NCI-H2081 (cell line): ENCODE measurements at places on chromosomes 12 and 14.
A peak's percentile ranks its signal among the peaks of the same experiment; 100 is the strongest.

DNA sequence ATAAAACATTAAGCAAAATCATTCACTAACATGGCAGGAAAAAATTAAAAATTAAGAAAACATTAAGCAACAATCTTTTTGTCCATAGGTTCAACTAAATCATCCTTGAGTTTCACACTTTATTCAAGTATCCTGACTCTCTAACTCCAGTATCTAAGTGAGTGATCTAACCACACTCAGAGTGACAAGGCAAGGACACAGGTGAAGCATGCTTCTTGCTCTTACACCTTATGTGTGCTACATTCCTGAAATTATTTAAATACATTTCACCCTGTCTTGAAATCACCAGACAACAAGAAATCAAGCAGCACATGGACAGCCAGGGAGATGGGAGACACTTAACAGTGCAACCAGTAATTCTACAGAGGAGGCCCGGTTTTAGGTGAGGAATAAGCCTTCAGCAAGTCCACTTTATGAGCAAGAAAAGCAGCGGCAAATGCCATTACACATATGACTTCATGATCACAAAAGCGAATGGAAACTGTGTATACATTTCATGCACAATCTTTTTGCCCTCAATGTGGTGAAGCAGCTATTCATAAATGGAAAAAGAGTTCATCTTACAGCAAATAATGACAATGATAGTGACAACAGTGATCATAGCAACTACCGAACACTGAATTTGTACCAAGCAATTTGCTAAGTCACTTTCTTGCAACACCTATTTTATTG lies 37.4 kb downstream of the PHLDA1 start:
- DNase-seq = no peak

GRCh38 chr12:33721561-33721960 lies 281.9 kb upstream of the SYT10 start:
- no peak for DNase-seq

GRCh38 chr14:88590173-88590572 lies 27.3 kb downstream of the ZC3H14 start:
- no peak for DNase-seq

GRCh38 chr12:107654873-107655272 lies 30.7 kb upstream of the PWP1 start:
- no peak for DNase-seq

DNA sequence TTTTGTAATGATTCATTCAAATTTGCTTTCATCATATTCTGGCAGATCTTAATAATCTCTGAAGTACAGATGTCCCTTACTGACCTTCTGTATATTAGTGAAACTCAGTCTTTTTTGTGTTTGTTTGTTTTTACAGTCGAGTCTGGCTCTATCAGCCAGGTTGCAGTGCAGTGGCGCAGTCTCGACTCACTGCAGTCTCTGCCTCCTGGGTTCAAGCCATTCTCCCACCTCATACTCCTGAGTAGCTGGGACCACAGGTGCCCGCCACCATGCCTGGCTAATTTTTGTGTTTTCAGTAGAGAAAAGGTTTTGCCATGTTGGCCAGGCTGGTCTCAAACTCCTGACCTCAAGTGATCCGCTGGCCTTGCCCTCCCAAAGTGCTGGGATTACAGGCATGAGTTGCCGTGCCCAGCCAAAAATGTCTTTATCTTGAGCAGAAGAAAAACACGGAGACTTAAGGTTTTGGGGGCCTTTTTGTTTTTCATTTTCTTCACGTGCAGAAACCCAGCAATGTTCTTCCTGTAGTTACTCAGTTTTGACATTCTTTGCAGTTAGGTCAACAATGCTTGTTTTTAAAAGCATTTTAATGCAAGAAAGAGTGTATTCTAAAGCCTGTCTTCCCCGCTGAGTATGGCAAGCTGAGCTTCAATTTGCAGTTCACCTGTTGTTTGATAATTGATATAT lies 79.5 kb downstream of the FAR2 start:
- DNase-seq = no peak

DNA sequence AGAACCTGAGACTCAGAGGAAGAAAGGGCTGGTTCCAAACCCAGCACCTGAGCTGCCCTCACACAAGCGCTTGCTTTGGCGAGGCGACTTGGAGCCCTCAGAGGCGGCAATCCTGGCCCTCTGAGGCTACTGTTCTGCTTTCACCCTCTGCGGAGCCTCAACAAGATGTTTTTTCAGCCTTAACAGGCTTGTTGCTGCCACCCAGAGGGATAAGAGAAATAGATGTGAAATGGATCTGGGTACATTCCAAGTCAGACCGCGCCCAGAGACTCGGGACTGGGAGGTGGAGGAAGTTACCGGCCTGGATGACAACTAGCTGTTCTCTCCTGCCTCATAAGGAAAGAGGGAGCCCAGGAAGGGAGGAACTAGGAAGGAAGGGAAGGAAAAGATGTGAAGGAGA lies 89.6 kb downstream of the TTC7B start:
- peak; percentile 6 for DNase-seq

GRCh38 chr14:103184046-103184445 lies 60.8 kb downstream of the TNFAIP2 start:
- no peak for DNase-seq

DNA sequence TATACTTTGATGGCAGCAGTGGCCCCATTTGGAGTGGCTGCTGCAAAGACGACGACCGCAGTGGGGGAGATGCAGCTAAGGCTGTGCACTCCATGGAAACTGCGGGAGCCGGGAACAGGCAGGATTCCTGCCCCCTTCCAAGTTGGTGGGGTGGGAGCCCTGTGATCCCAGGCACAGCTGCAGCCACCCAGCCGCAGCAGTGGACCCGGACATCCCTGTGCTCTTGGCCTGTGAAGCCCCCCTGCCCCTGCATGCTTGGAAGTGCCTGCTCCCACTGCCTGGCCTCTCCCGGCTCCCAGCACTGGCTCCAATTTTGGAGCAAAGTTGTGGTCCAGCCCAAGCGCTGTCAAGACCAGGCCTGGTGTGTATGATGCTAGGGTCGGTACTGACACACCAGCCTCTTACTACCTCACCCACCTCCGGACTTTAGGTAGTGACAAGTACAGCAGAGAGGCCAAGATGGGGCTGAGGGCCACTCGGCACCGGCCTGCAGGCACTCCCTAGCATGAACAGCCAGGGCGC lies 502.8 kb upstream of the RPL10L start:
- no peak for DNase-seq

GRCh38 chr12:30437044-30437443 lies 258.6 kb downstream of the IPO8 start:
- no peak for DNase-seq

GRCh38 chr12:58174316-58174715 lies 232.9 kb downstream of the ATP23 start:
- no peak for DNase-seq

DNA sequence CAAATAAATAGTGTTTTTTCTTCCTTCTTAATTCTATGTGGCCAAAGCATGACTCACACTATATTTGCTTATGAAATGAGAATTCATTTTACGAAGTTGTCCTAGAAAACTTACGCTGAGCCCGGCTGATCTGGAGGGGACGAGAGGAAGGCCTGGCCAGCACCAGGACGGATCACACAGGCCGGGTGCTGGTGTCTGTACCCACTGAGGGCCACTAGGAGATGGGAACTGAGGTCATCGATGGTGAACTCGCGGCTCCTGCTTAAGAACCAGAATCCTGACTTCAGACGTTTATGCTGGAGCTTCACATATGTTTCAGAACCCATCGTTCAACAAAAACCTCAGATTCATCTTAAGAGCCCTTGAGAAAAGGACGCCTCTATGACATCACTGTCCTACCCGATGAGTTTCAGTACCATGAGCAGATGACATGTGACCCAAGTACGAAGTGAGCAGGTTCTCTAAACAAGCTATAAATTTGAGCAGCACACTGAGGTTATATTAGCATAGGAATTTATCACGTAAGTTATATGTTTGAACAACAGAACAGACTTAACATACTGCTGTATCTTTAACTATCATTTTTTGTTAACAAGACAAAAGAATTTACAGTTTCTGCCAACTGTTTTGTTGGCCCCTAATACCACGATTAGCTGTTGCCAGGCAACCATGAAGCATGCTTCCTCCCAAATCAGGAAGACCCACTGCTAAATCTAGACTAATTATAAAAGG lies 111.9 kb downstream of the FOXN3 start:
- DNase-seq = peak; percentile 41

DNA sequence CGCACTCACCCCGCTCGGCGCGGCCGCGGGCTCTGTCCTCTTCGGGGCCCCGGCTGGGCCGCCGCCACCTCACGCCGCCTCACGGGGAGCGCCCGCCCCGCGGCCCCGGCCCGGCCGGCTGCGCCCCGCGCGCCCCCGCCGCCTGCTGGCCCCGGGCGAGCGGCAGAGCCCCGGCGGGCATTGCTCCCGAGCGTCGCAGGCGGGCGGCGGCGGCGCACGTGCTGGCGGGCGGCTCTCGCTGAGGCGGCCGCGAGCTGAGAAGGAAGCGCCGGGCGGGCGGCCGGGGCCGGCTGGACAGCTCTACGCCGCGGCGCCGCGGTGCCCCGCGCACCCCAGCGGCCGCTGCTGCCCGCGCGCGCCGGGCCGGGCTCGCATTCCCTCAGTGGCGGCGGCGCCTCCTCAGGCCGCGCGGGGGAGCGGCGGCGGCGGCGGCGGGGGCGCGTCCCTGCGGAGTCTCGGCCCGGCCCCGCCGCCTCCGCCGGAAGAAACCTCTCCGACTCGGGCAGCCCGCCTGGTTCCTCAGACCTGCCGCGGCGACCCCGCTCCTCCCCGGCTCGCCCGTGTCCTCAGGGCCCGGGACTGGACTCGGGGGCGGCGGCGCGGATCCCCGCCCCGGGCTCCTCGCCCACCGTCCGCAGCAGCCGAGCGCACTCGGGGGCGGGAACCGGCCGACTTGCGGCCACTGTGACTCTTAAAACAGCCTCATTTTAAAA lies at the start of gene PITPNM2:
TSS of gene PITPNM2 (minus strand) at position 347 of the 713 bp plus-strand sequence. CDS start 116,500 bp downstream, outside the sequence.
- peak; percentile 50 for DNase-seq

DNA sequence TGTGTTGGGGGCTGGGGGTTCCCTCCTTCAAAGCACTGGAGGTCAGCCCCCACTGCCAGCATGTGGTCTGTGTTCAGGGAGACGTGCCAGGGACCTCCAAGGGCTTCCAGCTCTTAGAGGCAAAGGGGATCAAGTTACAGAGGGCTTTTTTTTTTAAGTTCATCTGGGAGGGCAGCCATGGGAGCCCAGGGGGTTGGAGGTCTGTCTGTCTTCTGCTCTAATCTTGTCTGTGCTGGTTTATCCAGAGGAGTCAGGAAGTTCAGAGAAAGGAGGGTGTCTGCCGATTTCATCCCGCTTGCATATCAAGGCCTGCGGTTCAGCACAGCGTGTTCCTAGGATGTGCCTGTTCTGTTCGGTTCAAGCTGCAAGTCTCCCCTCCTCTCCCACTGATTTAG lies 72.2 kb downstream of the TMEM132C start:
- no peak for DNase-seq

GRCh38 chr12:21697904-21698630 lies 40.4 kb upstream of the LDHB start:
- DNase-seq = peak; percentile 10

DNA sequence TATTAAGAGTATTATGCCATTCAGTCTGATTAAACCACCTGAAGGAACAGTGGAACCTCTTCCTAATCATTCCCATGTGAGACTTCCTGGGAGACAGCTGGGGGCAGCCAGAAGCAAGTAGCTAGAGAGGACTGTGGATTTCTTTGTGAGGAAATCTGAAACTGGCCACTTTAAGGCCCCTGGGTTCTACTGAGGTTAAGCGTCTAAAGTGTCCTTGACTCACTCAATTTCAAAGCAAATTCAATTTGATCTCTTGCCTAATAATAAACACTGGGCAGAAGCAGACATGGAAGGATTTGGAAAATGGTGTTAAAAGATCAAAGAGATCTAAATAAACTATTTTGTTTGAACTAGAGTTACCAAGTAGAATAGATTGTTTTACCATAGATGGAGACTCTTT lies 909.9 kb downstream of the NRXN3 start:
- no peak for DNase-seq

- DNase-seq = no peak
Measured at GRCh38 chr12:22321638-22322037, 12.9 kb downstream of the ST8SIA1 start.

- no peak for DNase-seq
Measured at GRCh38 chr12:120668868-120669840, 17.8 kb upstream of the MLEC start.

DNA sequence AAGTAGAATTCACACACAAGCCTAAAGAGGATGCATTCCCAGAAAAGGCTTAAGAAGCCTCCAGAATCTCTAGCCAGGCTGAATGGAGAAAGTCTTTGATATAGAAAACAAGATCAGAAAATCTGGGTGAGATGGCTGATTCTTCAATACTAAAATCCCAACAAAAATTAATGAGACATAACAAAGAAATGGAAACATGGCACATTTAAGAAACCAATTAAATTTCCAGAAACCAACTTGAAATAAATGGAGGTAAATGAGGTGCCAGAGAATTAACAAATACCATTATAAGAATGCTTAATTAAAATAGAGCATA lies 51.9 kb downstream of the CPSF6 start:
- no peak for DNase-seq

DNA sequence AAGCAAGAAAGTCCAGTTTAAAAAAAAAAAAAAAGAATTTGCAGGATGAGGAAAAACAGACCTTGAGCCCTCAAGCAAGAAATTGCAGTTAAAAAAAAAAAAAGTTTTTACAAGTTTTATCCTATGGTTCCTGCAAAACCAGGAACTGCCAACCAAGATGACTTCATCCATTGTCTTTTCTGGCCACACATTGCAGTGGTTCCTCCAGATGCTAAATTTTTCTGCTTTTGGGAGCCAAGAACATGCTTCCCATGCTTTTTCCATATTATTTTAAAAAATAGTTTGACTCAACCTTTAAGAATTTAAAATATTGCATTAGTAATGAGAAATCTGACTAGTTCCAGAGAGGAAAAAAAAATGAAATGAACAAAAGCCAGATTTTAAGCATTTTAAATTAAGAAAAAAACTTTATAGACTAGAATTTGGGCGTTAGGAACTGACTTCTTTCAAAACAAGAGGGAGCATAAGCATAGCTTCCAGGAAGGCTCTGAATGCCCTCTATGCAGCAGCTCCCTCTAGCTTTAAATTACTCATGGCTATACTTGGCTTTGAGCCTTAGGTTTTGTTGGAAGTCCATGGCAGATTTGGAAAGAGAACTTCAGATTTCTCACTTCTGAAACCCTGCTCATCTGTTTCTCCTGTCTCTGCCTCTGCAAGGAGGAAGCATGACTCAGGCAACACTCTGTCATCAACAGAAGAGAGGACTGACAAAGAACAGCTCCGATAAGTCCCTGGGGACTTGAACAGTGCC lies 124.5 kb downstream of the GPR65 start:
- DNase-seq = no peak

DNA sequence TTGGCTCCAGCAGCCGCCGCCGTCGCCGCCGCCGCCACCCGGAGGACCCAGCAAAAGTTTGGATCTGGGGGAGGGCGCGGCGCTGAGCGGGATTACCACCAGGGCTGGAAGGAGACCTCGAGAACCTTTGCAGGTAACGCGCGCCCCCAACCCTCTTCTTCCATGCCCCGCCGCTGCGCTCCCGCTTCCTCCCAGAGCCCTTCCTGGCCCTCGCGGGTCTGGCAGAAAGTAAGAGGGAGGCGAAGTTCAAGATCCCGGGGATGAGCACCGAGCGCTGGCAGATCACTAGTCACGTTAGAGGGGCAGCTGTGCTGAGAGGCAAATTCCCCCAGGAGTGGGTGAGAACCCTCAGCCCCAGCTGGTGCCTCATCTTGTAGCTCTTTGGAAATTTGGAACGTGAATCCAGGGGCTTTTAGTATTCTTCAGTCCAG lies 3.9 kb downstream of the FLRT2 start:
- no peak for DNase-seq
